Progenitor cell of endocrine pancreas (in vitro differentiated cells): ENCODE measurements at places on chromosomes 1 and 21.

DNA sequence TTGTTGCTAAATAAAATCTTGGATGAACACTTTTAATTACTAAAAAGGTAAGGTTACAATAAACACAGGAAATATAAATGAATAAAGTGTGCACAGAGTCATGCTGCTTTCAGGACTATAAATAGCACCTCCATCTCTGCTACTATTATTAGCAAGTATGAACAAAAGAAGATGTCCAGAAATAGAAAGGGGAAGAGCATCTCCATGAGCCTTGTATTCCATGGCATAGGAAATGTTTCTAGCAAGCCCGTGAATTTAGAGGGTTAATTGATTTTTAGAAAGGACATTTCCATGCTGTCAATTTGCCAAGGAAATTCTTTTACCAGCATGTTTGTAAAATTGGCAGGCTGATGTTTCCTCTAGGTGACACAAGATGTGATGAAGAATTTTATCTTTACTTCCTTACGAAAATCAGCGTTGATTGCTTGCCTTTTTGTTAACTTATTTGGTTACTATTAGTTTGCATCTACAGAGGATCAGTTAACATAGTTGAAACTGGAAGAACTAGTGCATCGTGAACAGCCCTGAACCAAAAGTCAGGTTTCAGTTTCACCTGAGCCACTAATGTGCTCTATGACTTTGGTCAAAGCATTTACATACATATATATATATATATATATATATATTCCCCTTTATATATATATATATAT is 45.3 kb downstream of the NR5A2 start:
- no peak for DNase-seq

- DNase-seq = no peak
Observed at GRCh38 chr1:77388661-77389060, 106.8 kb downstream of the AK5 start.

- no peak for DNase-seq
Observed at GRCh38 chr1:203325418-203326091, 20.2 kb downstream of the BTG2 start.

- DNase-seq = no peak
Observed at GRCh38 chr21:29888437-29888836, 51.4 kb downstream of the GRIK1 start.

DNA sequence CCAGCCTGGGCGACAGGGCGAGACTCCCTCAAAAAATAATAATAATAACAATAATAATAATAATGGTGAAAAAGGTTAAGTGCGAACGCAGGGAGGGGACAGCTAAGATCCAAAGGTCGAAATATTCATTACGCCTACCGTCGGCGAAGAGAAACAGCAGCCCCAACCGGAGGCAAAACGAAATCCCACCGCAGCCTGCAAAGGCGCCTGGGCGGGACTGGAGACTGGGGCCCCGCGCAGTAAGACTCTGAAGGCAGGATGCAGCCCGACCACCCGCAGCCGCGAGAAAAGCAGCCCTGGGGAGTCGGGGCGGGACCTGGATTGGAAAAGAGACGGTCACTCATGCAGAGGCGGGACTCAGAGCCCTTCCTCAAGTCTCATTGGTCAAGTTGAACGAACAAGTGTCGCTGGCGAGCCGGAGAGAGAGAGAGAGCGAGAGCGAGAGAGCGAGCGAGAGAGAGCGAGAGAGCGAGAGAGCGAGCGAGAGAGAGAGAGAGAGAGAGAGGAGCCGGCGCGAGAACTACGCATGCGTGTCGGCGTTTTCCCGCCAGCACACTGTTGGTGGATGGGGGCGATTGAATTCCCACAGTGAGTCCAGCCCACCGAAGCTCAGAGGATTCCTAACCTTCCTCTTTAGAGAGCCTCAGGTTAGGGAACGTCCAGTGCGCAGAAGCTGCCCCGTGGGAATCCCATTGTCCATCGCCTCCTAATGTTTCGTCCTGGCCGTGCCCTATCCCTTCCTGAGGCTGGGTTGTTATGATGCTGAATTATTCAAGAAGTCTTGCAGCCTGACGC is 10.7 kb downstream of the ENTREP3 start:
- DNase-seq = peak; percentile 91

DNA sequence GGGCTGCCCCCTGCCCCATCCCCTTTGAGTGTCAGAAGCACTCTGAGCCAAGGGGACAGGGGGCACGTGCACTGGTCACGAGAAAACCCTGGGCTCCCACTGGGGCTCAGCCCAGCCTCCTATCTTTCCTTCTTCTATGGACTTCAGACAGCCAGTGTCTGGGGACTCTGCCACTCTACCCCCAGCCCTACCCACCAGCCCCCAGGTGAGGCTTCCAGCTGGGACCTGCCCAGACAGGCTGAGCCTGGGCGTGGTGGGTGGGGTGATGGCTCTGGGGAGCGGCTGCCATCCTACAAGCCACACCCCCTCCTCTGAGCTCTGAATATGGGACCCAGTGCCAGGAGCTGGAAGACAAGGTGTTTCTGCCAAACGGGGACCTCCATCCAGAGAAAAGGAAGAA is 8.0 kb upstream of the SFN start:
- no peak for DNase-seq

DNA sequence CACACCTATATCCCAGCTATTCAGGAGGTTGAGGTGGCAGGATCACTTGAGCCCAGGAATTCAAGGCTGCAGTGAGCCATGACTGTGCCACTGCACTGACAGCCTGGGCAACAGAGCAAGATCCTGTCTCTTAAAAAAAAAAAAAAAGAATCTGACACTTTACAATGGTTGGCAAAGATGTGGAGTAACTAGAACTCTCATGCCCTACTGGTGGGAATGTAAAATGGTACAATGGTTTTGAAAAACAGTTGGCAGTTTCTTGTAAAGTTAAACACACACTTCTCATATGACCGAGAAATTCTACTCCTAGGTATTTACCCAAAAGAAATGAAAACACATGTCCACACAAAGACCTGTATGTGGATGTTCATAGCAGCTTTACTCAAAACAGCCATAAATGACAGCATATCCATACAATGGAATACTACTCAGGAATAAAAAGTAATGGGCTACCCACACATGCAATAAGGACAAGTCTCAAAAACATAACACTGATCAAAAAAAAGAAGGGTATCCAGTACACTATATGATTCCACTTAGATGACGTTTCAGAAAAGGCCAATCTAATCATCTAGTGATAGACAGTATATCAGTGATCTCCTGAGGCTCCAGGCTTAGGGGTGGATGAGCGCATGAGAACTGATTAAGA is 58.1 kb downstream of the HLCS start:
- no peak for DNase-seq

GRCh38 chr1:26419494-26419893 is 8.9 kb downstream of the LIN28A start:
- no peak for DNase-seq

DNA sequence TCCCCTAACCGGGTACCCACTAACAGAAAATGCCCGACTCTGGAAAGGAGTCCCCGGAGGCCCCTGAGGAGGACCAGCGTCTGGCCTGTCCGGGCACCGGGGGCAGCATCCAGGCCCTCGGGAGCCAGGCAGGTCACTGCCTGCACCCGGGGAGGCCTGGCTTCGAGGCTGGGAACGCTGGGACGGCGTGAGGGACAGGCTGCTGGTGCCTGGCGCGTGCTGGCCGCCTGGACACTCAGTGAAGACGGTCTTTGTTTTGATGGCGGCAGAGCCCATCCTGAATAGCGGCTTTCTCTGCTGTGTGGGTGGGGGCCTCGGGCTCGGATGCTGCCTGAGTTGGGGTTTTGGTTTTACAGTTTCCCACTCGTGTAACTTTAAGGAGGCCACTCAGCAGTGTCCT is 37.6 kb downstream of the PRKCZ start:
- no peak for DNase-seq
